NCI-H1105 treated with DMSO at 0.1 percent for 48 hours (cell line): ENCODE measurements at places on chromosomes 6 and 20.
A peak's percentile ranks its signal among the peaks of the same experiment; 100 is the strongest.

DNA sequence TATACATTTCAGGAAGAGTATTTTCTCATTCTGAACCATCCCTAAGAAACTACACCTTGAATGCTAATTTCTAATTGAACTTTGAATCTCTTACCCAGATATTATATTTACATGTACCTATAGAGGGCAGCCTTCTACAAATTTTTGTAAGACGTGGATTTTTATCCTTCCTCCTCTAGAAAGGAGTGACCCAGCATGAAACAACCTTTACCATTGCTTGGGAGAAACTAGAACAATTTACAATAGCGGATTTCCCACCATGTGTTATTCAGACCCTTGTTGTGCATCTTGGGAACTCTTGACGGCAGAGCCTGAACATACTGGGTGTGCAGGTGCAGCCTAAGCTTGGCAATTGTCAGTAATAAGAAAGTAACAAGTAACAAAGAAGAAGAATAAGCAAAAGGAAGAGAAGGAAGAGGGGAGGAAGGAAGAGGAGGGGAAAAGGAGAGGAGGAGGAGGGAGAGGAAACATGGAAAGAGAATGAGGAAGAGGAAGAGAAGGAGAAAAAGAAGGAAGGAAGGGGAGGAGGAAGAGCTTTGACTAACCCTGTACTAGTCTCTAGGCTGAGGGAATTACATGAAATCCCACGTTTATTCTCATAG is 10.8 kb upstream of the TAAR1 start:
- DNase-seq, result peak; percentile 67

GRCh38 chr20:43862438-43862837 is 52.2 kb upstream of the TOX2 start:
- no peak for DNase-seq

- no peak for DNase-seq
Observed at GRCh38 chr6:126182650-126183311, 157.1 kb upstream of the CENPW start.

GRCh38 chr6:144405163-144405562 is 120.0 kb downstream of the UTRN start:
- DNase-seq, result no peak

DNA sequence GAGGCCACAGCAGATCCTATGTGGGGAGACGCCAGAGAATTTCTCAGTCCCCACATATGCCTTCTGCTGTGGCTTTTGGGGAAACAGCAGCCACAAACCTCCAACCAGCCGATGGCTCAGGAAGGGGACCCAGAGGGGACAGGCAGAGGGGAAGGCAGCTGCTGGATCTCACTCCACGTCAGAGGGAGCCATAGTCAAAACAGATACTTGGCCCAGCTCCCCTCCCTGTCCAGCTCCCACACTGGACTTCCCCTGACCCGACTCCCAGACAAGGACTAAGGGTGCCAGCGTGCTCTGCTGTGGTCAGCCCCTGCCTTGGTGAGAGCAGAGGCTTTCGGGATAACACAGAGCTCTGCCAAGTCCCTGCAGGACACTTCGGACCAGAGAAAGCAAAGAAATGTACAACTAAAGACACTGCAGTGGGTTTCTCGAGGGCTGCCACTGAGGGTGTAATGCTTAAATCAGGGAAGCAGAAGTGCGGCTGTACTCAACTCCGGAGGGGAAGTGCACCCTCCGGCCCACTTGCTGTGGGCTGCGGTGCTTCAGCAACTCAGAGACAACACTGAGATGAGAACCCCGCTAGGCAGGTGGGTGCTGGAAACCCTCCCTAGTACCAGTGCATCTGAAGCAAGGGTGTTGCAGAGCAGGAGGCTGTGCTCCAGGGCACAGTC is 47.2 kb downstream of the RRBP1 start:
- no peak for DNase-seq
